ENCODE measurements at places on chromosomes 3 and 15. TPM values are rescaled to one million over a fixed set of nuclear protein-coding genes. Genes with fewer than 3 reads are reported as not detected.
A peak's percentile ranks its signal among the peaks of the same experiment; 100 is the strongest.

Gene DUOX1
- 32.1 TPM for total RNA-seq

Gene CLDN18
- 0.57 TPM for total RNA-seq

DNA sequence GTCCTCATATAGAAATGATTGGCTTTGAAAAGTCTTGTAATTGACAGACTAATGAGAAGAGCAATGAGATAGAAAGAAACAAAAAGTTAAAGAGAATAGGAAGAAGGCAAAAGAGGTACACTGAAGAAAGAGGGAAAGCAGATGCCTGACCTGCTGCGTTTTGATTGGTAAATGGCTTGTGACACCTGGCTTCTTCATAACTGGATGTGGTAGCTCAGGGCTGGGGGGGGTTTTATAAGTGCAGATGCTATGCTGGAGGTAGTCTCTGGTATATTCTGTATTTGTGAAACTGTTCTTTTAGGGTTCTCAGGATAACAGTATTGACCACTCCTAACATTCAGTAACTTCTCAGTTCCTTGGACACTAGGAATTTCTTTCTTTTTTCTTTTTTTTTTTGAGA lies 1.4 kb downstream of the STARD9 start:
- no peak for DNase-seq
- peak overlapping the region; percentile 79 for H3K27ac ChIP-seq
- no peaks in the 10 kb centered on the region for H3K36me3 ChIP-seq
- peaks cover 3% of the 10 kb centered on the region for H3K4me1 ChIP-seq

DNA sequence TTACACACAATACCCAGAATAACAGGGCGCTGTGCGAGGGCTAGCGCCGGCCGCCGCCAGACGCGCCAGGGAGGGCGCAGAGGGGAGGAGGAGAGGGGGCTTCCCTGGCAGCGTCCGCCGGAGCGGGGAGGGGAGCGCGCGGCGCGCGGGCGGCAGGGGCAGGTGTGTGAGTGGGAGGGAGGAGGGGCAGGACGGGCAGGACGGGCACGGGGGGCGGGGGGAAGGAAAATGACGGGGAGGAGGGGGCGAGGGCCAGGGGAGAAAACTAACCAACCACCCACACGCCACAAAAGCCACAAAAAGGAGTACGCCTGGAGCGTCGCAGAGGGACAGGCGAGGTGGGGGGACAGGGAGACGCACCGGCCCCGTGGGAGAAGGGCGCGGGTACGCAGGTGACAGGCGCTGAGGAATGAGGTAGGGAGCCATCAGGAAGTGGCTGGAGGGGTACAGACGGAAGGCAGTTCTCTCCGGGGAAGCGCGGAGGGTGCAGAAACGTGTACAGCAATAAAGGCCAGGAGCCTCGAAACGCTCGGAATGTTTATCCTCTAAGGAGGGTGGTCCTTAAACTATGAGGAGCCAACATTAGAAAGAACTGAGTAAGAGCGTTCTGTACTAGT lies 610 bp upstream of the SATB1 start:
- DNase-seq, result peak; percentile 64
- H3K27ac ChIP-seq, result peak overlapping the region; percentile 94
- no peaks in the 10 kb centered on the region for H3K4me1 ChIP-seq
- H3K4me3 ChIP-seq, result peak overlapping the region; percentile 91
- no peaks in the 10 kb centered on the region for H3K27me3 ChIP-seq
- H3K36me3 ChIP-seq, result no peaks in the 10 kb centered on the region

GRCh38 chr3:102299125-102299877 lies 135.5 kb upstream of the ZPLD1 start:
- DNase-seq, result no peak
- no peaks in the 10 kb centered on the region for H3K4me1 ChIP-seq
- H3K36me3 ChIP-seq, result no peaks in the 10 kb centered on the region
- H3K4me3 ChIP-seq, result no peak overlapping the region
- H3K27ac ChIP-seq, result no peak overlapping the region
- H3K27me3 ChIP-seq, result no peaks in the 10 kb centered on the region

DNA sequence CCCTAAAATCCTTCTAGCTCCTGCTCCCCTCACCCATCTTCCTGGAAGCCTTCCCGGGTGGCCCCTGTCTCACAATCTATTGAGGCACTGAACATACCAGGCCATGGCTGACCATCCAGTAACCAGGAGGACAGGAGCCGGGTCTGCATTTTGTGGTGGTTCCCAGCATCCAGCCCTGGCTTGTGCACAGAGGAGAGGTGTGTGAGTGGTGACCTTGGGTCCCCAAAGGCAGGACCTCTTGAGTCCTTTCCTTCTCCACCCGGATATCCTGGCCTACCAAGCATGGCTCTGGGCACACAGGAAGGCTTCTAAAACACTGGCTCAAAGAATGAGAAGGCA lies 7.8 kb downstream of the CSK start:
- no peaks in the 10 kb centered on the region for H3K27me3 ChIP-seq
- peak overlapping the region; percentile 38 for H3K27ac ChIP-seq
- peaks cover 18% of the 10 kb centered on the region for H3K4me1 ChIP-seq
- H3K36me3 ChIP-seq, result no peaks in the 10 kb centered on the region

GRCh38 chr3:105360003-105360402 lies 6.7 kb upstream of the ALCAM start:
- no peak overlapping the region for H3K27ac ChIP-seq
- no peak overlapping the region for H3K4me3 ChIP-seq
- no peak for DNase-seq

- no peak for DNase-seq
- no peak overlapping the region for H3K4me3 ChIP-seq
- H3K4me1 ChIP-seq, result no peaks in the 10 kb centered on the region
- H3K36me3 ChIP-seq, result no peaks in the 10 kb centered on the region
- H3K27ac ChIP-seq, result no peak overlapping the region
Observed at GRCh38 chr15:66017000-66017399, 147.7 kb downstream of the RAB11A start.

Gene SLC27A2
- total RNA-seq, result 4.7 TPM

Gene RARB
- 4.4 TPM for total RNA-seq
